ENCODE measurements at places on chromosomes 1 and 21. TPM values are rescaled to one million over a fixed set of nuclear protein-coding genes. Genes with fewer than 3 reads are reported as not detected.

The C1orf185 gene
- not detected for total RNA-seq

GRCh38 chr1:116516631-116517030 is 54.2 kb downstream of the CD58 start:
- no peaks in the 10 kb centered on the region for H3K4me1 ChIP-seq
- no peak overlapping the region for H3K27ac ChIP-seq

DNA sequence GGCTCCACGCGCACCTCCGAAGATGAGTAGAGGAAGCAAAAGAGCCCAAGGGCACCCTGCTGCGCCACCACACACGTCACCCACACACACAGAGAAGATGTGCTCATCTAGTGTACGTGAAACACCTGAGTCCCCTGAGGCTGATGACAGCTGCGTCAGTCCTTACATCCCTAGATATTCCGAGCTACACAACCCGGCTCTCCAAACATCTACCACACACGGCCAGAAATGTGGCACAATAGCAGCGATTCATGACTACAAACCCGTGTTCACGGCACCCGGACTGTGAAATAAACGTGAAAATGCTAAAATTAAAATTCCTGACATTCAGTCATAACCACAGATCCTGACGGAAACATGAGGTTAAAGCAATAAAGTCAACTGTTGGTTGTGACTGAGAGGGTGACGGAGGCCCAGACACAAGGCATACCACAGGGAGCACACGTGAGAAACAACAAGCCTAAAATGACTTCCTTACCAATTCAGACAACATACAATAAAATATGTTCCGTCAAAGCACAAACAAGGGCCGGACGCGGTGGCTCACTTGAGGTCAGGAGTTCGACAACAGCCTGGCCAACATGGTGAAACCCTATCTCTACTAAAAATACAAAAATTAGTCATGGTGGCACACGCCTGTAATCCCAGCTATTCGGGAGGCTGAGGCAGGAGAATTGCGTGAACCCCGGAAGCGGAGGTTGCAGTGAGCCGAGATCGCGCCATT is 7.3 kb downstream of the SSU72 start:
- H3K36me3 ChIP-seq, result no peaks in the 10 kb centered on the region
- no peak overlapping the region for H3K27ac ChIP-seq
- no peaks in the 10 kb centered on the region for H3K27me3 ChIP-seq
- DNase-seq, result no peak
- no peak overlapping the region for H3K4me3 ChIP-seq

The RASAL2 gene
- 29.5 TPM for total RNA-seq

- H3K4me1 ChIP-seq, result no peaks in the 10 kb centered on the region
- no peak overlapping the region for H3K4me3 ChIP-seq
- no peak overlapping the region for H3K27ac ChIP-seq
- no peak for DNase-seq
Measured at GRCh38 chr1:168312718-168313604, 32.3 kb downstream of the TBX19 start.

The DNMT3L gene
- not detected for total RNA-seq

GRCh38 chr1:62823556-62823955 is 39.6 kb downstream of the ATG4C start:
- no peaks in the 10 kb centered on the region for H3K4me1 ChIP-seq
- no peaks in the 10 kb centered on the region for H3K27me3 ChIP-seq
- no peak for DNase-seq
- no peak overlapping the region for H3K27ac ChIP-seq

DNA sequence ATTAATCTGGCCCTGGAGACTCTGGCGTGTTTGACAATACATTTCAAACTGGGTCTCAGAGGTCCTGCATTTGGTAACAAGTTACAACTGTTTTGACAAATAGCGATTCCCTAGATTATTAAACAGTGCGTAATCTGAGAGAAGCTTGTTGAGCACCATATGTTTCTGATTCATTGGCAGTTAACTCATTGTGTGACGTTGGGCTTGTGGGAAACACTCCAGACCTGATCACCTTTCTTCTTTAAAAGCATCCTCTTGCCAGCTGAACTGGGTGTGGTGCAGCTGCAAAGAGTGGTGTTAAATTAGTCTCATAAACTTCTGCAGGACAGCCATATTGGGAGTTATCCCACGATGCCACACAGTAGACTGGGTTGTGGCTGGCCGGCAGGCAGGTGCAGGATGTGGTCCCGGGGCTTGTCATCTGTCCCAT is 82.7 kb downstream of the CDC7 start:
- no peaks in the 10 kb centered on the region for H3K27me3 ChIP-seq
- peak overlapping the region; percentile 97 for H3K27ac ChIP-seq
- H3K36me3 ChIP-seq, result no peaks in the 10 kb centered on the region
- no peak for DNase-seq
- H3K4me1 ChIP-seq, result no peaks in the 10 kb centered on the region

DNA sequence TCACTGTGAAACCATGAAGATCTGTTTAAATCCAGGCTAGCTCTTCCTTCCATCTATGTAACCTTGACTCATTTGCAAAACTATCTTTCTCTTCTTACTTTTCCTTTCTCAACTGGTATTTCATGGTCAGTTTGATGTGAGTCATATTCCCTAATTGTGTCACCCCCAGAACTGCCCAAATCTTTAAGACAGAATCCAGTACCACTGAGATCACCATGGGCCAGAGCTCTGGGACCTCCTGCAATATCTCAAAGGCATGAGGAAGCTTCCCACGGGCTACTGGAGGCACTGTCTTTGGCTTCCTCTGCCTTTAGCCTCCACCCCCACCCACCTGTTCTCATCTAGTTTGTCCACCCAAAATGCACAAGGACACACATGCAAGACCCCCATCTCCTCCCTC is 274.4 kb upstream of the FMN2 start:
- DNase-seq, result no peak
- H3K4me1 ChIP-seq, result no peaks in the 10 kb centered on the region
- peak overlapping the region; percentile 90 for H3K27ac ChIP-seq
- no peak overlapping the region for H3K4me3 ChIP-seq
- H3K36me3 ChIP-seq, result no peaks in the 10 kb centered on the region
- no peaks in the 10 kb centered on the region for H3K27me3 ChIP-seq

The PAPPA2 gene
- total RNA-seq, result 4.0 TPM
